ENCODE measurements at places on chromosomes 6 and 20.

GRCh38 chr20:36770680-36771079, 2.9 kb downstream of the DSN1 start:
- DNase-seq, result no peak

DNA sequence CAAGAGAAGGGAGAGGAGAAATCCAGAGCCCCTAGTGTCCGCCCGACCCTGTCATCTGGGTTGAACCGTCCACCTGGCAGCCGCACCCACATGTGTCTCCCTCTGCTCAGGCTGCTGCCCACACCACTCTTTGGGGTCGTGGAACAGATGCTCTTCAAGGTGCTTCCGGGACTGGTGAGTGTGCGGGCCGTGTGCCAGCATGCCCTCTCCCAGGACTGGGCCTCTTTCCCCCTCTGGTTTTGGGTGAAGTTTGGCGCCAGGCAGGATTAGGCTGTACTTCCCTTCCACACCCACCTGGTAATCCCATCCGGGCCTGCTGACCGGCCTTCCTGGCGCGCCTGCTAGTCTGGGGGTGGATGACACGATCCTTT, 7.9 kb downstream of the BPIFB3 start:
- DNase-seq, result no peak

DNA sequence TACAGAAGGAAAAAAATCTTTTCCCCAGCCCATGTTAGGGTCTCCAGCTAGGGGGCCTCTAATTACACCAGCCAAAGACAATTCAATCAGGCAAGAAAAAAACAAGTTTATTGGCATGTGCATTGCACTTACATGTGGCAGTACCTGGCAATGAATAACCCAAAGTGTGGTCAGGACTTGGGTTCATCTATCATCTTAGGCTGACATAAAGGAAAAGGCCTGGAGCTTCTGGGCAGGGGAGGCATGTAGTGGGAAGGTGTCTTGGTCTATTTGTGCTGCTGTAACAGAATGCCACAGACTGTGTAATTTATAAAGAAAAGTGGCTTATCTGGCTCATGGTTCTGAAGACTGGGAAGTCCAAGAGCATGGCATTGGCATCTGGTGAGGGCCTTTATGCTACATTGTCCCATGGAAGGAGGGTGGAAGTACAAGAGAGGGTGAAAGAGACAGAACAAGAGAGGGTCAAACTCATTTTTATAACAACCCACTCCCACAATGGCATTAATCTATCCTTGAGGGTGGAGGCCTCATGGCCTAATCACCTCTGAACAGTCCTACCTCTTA, 4.4 kb upstream of the PYGB start:
- DNase-seq, result no peak

GRCh38 chr6:34383161-34383631, 9.3 kb downstream of the NUDT3 start:
- no peak for DNase-seq

GRCh38 chr6:23905133-23905815, 220.7 kb upstream of the NRSN1 start:
- DNase-seq, result no peak

- no peak for DNase-seq
Observed at GRCh38 chr6:168589275-168589674, 148.3 kb downstream of the SMOC2 start.

DNA sequence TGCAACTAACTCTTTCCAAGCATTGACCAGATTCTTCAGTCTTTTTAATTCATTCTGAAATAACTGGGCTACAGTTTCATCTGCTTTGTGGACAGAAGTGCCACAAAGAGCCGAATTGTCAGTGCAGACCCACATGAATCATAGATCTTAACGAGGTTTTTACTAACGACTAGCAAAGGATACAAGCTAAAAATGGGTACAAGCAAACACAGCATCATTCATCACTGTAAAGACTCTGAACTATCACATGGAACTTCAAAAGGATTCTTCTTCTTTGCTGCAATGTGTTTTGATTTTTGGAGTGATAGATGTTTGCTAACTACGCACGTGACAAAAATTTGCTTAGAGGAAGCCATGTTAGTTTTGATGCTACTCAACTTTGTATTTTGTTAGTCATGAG, 227.1 kb downstream of the ESR1 start:
- no peak for DNase-seq

DNA sequence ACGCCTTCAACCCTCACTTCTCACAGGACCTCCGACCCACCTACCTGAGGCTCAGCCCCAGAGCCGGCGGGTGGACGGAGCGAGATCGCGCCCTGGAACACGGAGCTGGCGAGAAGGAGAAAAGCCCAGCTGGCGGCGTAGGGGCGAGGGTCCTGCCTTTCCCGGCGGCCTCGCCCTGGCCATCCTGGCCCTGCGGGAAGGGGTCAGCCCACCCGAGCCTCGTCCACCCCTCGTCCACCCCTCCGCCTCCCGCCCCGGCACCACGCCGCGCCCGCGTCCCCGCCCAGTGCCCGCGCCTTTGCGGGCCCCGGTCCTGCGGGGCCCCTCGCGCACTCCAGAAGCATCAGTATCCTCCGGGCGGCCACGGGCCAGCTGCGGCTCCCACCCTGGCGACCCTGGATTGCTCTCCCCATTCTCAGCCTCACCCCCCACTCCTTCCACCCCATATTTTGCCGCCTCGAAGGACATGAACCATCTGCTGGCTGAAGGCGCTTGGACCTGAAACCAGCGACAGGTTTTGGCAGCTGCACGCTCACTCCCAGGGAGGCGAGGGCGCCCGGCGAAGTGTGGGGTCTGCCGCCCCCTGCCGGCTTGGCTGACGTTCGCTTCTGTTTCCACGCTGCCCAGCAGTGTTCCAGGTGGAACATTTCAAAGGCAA, 65.1 kb downstream of the PLG start:
- DNase-seq, result peak; percentile 77

DNA sequence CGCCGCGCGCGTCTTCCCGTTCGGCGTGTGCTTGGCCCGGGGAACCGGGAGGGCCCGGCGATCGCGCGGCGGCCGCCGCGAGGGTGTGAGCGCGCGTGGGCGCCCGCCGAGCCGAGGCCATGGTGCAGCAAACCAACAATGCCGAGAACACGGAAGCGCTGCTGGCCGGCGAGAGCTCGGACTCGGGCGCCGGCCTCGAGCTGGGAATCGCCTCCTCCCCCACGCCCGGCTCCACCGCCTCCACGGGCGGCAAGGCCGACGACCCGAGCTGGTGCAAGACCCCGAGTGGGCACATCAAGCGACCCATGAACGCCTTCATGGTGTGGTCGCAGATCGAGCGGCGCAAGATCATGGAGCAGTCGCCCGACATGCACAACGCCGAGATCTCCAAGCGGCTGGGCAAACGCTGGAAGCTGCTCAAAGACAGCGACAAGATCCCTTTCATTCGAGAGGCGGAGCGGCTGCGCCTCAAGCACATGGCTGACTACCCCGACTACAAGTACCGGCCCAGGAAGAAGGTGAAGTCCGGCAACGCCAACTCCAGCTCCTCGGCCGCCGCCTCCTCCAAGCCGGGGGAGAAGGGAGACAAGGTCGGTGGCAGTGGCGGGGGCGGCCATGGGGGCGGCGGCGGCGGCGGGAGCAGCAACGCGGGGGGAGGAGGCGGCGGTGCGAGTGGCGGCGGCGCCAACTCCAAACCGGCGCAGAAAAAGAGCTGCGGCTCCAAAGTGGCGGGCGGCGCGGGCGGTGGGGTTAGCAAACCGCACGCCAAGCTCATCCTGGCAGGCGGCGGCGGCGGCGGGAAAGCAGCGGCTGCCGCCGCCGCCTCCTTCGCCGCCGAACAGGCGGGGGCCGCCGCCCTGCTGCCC, 1.1 kb downstream of the SOX4 start:
- peak; percentile 64 for DNase-seq

- no peak for DNase-seq
Observed at GRCh38 chr6:159376516-159377158, 207.4 kb downstream of the FNDC1 start.

DNA sequence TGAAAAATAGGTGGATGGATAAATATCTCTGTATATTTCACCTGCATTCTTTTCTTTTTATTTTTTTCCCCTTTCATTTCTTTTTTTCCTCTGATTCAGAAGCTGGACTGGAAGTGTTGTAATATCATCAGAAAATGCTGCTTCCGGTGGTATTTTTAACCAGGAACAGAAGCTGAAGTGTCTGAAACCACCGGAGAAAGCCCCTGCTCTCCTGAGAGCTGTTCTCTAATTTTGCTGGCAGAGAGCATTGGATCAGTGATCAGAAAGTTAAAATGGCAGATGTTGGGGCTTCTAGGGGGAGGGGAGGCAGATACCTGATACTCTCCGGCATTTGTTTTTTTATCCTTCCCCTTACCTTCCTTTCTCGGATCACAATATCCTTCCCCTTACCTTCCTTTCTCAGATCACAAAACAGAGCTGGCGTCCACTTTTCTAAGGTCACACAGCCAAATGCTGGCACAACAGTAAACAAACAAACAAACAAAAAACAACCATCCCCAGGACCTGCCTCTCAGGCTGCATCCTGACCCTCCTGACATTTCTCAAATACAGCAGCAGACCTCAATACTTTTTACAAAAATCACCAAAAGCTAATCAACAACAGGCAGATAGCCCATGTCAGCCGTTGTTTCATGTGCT, 143.2 kb upstream of the ZNF217 start:
- DNase-seq, result peak; percentile 59

GRCh38 chr6:97917369-97917768, 634.4 kb upstream of the MMS22L start:
- no peak for DNase-seq

DNA sequence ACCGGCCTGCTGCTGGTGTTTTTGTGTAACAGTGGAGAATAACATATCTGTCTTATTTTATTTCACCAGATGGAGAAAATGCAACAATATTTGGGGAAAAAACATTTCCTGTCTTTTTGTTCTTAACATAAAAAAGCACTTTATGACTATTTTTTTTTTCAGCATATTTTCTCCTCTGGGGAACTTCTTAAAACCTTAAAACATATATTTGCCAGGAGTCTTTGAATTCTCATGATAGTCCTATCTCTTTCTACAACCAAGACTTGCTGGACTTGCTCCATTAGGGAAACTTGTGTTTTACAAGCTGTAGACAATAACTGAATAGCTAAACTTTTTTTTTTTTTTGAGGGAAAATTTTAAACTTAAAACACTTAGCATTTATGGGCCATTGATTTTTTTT, 98.6 kb upstream of the PRDM1 start:
- no peak for DNase-seq

DNA sequence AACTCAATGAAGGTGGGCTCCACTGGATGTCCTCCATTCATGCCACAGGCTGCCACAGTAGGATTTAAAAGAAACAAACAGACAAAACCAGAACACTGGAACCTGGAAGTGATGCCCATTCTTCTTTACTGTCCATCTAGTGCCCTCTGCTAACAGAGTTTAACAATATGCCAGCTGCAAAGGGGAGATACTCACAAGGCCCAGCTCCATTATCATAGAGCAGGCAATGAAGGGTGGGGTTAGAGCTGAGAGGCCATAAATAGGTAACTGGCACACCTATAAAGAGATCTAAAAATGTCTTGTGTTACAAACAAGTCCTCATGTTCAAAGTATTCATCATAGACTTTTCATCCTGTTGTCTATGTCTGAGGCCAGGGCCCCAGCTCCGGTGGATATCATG, 75.6 kb downstream of the SOD2 start:
- DNase-seq, result no peak

- peak; percentile 17 for DNase-seq
Observed at GRCh38 chr6:79048611-79049010, 29.4 kb downstream of the PHIP start.

- DNase-seq, result no peak
Observed at GRCh38 chr6:127576874-127577273, at the start of gene C6orf58. C6orf58 (plus strand) TSS chr6:127577174; CDS start chr6:127577186, 12 bp downstream.

DNA sequence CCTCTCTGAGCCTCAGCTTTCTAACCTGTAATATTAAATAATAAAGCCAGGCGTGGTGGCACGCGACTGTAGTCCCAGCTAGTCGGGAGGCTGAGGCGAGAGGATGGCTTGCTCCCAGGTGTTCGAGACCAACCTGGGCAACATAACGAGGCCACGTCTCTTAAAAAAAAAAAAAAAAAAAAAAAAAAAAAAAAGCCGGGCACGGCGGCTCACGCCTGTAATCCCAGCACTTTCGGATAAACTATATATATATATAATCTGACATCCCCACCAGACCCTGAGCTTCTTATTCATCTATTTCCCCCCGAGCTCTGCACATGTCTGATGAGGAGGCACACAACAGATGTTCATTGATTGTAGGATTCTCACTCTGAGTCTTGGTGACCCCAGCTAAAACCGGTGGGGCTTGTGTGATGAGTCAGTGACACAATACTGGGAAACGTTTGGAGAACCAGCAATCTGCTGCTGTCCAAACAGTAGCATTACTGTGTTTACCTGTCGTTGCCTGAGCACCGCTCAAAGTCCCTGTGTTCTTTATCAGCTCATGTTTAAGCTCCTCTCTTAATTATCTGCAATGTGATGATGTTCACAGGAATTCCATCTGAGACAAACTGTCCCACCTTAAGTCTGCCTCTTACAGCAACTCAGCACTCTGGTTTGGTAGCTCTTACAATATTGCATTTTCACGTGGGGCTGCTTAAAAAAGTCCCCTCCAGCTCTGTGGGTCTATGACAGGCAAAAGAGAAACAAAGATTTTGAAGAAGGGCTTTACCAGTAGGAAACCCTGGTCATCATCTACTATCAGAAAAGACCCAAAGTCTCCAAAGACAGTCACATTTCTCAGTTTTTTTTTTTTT, 1.0 kb upstream of the SPATA2 start:
- peak; percentile 51 for DNase-seq

GRCh38 chr6:41718828-41719227, 16.6 kb downstream of the TFEB start:
- no peak for DNase-seq

DNA sequence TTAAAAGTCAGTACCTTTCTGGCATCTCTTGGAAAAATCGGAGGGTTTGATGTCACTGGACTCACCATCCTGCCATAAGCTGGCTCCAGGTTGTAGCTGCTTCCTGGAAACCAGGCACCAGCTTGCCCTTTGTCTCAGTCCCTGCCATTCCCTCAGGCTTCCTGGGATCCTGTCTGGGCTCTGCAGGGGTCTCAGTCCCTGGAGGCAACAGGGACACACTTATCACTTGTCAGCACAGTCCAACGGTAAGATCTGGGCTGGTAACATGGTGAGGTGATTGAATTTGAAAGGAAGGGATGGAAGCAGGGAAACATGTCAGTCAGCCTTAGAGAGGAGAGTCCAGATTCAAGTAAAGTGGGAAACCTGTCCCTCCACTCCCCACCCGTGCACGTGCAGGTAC, 147.6 kb upstream of the ECI2 start:
- DNase-seq, result no peak
